ENCODE measurements at places on chromosomes 2 and 18.

GRCh38 chr2:68653538-68653982, 10.2 kb downstream of the PROKR1 start:
- peak; percentile 87 for DNase-seq

DNA sequence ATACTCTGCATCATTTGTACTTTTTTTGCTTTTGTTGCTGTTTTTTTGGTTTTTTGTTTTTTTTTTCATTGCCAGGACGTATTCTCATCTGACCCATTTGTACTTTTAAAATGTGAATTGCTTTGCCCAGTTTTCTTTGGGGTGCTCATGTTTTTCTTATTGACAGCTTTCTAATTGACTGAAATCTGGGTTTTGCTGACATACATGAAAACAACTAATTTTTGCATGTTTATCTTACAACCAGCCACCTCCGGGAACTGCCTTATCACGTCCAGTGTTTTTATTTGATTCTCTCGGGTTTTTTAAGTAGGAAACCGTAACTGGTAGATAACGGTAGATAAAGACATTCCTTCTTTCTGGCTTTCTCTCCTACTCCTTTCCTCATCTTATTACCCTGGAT, 38.6 kb downstream of the SNORC start:
- DNase-seq = no peak

DNA sequence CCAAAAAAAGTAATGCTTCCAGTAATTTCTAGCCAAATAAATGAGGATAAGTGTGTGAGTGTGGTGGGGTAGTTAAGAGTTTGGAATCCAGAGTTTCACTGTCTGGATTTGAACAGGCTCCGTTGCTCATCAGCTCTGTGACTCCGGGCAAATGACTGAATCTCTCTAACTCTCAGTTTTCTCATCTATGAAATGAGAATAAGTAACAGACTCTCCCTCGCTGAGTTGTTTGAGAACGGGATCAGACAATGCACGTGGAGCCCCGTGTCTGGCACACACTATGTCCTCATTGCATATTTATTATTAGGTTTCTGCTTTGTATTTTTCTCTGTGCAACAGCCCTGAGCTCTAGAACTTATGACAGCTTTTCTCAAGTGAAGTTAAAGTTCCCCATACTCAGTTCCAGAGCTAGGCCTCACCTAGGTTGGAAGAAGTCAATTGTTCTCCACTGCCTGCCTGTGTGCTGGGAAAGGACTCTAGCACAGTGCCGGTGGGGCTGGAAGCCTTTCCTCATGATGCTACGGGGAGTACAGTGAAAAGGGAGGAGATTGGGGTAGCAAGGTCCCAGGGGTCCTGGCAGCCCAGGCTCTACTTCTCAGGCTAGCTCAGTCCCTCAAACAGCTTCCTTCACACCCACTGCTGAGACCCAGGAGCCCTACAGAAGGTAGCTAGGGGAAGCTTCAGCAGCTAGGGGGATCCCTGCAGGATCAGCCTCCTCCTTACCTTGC, 1.7 kb upstream of the ICOS start:
- DNase-seq = no peak

GRCh38 chr18:49974079-49974478, 160.7 kb upstream of the ACAA2 start:
- no peak for DNase-seq

GRCh38 chr2:26645762-26646161, 4.6 kb upstream of the CIB4 start:
- no peak for DNase-seq
